Stimulated activated CD8-positive, alpha-beta memory T cell treated with anti-CD3 and anti-CD28 coated beads, Interleukin-2, amount 100 ng/mL, for 1 hour (primary cell): ENCODE measurements at places on chromosomes 5 and 9.

DNA sequence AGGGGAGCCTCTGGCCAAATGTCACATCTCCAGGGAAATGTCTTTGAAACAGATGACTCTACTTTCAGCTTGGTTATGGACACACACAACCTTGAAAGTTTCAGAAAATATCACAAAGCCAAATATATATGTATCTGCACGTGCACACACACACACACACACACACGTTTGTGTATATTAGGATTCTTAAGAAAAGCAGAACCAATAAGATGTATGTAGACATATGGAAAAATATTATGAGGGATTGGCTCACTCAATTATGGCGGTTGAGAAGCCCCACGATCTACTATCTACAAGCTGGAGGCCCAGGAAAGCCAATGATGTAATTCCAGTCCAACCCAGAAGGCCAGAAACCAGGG is 194.9 kb downstream of the PALM2AKAP2 start:
- DNase-seq = no peak

DNA sequence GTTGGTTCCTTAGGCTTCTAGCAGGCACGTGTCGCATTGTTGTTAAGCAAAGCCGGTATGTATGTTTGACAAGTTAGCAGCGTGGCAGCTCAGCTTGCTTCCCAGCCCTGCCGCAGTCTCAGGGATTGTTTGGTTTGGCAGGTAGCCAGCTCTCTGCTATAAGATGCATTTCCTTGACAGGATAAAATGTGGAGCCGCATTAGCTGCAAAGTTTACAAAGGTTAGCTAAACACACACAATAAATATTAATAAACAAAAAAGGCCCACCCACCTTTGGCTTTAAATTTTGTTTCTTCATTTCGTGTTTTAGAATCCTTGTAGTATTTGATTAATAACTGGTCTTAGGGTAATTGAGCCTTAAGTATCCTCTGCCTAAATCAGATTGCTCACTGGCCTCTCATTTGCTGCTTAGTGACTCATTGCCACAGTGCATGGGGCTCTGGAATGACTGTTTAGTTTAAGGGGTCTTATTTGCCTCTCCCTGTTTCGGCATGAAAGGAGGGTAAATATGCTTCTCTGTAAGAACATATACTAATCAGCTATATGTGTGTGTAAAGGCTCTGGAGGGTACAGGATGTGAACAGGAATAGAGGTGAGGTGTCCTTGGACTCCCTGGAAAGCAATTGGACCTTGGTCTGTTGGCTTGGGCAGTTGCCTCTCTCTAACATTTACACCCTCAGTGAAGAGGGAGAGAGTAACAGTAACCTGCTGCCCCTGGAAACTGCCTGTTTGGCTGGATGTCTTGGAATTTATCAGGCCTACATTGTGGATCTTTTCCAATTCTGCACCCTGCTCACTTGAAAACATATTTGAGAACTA is 122.0 kb downstream of the GDNF start:
- DNase-seq = no peak

DNA sequence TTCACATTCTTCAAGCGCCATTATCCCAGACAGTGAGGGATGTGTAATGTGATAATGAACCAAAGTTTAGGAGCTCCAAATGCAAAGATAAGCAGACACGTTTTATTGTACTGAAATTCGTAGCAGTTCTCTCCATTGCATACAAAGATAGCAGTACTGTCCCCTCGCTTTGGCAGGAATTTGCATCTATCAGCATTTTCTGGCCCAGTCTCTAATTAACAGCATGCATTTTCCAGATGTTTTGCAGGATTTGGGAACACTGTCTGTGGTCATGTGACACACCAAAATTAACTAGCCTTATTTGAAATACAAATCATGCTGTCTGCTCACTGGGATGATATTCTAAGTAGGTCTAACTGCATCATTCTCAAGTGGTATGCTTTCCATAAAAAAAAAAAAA is 235.9 kb upstream of the TRPM3 start:
- DNase-seq = no peak

- no peak for DNase-seq
These were observed 18.1 kb upstream of the UBE2QL1 start for GRCh38 chr5:6430418-6431028.

GRCh38 chr5:80777347-80778287 is 122.8 kb upstream of the DHFR start:
- no peak for DNase-seq

GRCh38 chr9:37167456-37168047 is 47.2 kb downstream of the ZCCHC7 start:
- no peak for DNase-seq

DNA sequence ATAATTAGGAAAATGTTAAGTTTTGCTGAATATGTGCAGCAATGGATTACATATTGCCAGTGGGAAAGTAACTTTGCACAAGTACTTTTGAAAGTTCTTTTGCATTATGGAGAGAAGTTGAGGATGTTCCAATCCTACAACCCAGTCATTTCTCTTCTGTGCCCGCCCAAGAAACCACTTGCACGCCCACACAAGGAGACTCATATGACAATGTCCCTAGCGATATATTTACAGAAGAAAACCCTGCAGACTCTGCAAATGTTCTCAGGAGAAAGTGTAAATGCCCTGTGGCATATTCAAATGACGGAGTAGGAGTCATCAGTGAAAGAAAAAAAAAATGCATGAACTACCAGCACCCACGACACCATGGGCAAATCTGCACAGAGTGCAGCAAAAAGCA is 356.5 kb downstream of the CTNND2 start:
- DNase-seq = no peak

DNA sequence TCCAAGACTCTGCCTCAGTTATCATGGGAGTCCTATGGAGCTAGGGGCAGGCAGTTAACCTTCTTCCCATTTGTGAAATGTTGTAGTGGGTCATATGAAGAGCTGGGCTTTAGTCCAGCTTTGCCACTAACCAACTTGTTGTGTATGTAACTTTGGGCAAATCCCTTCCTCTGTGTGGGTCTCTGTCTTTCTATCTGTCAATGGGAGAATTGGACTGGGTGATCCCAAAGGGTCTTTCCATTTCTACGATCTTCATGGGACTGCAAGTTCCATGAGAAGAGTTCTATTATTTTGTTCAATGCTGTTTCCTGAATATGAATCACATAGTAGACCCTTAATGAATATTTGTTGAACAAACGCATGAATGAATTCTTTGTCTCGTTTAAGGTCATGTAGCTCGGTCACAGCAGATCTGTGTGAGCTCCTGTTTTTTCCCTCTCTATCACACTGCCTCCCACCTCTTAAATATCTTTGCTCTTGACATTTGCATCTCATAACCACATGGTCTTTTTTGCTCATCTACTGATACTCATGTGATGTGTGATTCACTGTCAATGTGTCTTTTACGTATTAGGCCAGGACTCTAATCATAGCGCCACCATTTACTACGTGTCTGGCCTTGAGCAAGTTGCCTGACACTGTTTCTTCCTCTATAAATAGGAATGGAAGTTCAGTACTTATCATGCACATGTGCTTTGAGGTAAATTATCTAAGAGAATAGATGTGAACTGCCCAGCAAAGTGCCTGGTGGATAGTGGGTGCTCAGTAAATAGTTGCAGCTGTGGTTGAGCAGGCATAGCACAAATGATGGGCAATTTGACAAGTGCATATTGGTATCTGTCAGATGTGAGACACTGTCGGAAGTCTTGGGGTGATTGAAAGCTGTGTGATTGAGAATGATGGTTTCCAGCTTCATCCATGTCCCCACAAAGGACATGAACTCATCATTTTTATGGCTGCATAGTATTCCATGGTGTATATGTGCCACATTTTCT is 37.4 kb downstream of the PTTG1 start:
- DNase-seq = no peak
